Kidney tubule cell (primary cell): ENCODE measurements at places on chromosomes 1 and 21.
A peak's percentile ranks its signal among the peaks of the same experiment; 100 is the strongest.

- DNase-seq = peak; percentile 62
Measured at GRCh38 chr1:110053552-110054428, 16.7 kb downstream of the ALX3 start.

DNA sequence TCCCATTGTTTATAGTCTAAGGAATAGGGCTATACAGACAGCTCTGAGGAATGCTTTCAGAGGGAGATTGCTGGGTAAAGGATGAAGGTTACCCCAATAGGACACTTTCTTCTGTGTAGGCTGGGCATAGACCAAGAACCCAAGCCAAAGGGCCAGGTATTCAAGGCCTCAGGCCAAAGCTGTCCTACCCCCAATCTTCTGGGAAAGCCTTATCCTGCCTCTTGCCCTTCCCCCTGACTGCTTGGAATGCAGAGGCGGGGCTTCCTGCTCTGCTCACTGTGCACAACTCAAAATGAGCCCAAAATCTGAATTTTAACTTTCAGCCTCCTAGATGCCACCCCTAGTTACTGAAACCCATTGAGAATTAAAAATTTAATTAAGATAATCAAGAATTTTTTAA, 2.2 kb downstream of the OR10Z1 start:
- no peak for DNase-seq

DNA sequence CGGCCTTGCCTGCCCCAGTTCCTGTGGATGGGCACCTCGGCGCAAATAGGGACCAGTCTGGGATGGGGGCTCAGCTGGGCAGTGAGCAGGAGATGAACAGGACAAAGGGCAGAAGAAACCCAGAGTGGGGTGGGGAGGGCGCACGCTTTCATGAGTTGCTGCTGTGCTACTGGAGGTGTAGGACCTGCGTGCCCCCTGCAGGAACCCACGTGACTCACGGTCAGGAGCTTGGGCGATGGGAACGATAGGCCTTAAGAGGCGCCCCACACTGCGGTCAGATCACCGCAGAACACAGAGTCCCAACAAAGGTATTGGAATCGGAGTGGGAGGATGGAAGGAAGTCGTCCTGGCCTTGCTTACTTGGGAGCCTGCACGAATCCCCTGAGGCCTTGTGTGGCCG, 17.2 kb downstream of the PRDM15 start:
- no peak for DNase-seq

DNA sequence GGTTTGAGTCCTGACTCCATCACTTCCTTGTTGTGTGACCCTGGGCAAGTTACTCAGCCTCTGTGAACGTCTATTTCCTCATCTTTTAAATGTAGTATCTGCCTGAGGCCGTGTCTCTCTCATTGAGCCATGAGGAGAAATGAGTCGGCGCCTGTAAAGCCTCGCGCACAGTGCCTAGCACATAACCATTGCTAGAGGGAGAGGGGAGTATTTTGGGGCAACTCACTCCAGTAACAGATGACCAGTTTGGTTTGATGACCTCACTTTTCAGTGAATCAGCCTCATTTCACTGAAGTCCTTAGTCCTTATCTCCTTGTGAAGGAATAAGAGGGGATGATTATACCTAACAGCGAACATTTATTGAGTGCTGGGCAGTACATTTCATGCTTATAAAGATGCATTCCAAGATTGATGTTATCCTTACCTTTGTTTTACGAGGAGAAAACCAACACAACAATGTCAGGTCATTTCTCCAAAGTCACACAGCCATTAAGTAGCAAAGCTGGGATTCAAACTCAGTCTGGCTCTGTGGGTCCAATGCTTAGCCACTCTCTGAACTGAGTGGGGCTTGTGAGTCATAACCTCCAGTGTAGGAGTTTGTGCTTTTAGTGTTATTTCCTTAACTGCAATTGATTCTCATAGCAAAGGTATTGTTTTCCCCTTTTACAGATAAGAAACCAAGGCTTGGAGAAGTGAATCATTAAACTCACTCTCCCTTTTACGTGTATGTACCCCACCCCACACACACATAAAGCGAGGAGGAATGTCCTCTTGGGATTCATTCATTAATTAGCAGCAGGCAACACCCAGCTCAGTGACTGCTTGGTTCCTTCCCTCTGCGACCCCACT, 25.9 kb downstream of the KCNC4 start:
- DNase-seq = peak; percentile 97

GRCh38 chr1:215076322-215076721, 6.2 kb upstream of the KCNK2 start:
- DNase-seq = peak; percentile 62

- peak; percentile 30 for DNase-seq
Measured at GRCh38 chr1:159826441-159827101, at the start of gene SLAMF8. SLAMF8 (plus strand) TSS chr1:159826873; CDS start chr1:159826899, 26 bp downstream.

- no peak for DNase-seq
Measured at GRCh38 chr1:30968220-30968971, 59.8 kb upstream of the SDC3 start.

- no peak for DNase-seq
Measured at GRCh38 chr1:85943526-85943925, 213.0 kb downstream of the COL24A1 start.

DNA sequence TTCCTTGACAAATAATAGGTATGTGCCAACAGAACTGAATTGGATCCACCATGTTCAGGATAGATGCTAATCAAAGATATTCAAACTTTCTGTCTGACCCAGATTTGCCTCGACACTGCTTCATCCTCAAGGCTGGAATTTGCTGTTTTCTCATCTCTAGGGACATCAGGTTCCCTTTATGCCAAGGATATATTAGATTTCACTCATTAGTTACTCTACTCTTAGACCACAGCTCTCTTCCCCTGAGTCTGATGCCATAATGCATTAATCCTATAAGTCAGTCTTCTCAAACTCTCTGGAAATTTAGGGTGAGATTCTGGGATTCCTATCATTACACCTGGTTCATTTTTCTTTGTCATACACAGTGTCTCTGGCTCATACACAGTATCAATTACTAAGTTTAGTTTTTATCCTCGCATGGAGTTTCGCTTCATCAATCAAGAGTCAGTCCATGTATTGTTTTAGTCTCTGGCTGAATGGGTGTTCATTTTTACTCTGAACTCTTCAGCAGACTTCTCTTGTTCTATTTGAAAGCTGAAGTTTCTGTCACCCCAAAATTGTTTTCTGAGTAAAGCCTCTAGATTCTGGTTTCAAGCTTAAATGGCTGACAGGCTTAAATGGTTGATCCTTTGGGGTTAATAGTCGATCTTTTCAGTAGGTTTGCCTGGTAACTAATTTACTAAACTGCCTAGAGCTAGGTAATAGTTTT, 9.3 kb upstream of the DCAF6 start:
- DNase-seq = peak; percentile 75

DNA sequence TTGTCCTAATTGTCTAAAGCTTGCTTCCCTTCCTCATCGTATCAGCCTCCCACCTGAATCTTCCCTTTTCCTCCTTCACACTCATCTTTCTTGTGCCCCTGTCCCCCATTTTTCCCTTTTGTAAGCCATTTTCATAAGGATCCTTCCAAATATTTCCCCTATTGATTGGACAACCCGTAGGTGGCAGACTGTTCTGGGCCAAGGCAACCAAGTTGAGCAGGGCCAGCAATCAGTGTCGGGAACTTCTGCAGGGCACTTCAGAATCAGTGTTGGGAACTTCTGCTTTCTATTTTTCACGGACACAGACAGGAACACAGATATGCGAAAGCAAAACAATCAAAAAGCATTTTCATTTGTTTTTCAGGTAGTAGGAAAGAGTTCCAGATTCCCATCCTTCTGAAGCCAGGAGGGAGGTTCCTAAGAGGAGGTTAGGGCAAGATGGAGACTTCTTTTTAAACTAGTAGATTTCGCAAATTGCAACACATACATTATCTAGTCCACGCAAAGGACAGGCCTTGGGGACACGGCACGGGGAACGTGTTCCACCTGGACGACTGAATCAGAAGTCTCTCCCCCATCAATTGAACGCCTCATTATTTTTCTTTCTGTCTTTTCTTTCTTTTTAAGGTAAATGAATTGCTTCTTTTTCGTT, 691 bp upstream of the MPZL1 start:
- DNase-seq = peak; percentile 61

GRCh38 chr21:16741141-16741665, 771.6 kb upstream of the CXADR start:
- no peak for DNase-seq

GRCh38 chr21:15190412-15190811, 125.6 kb upstream of the NRIP1 start:
- DNase-seq = no peak

- DNase-seq = no peak
Measured at GRCh38 chr1:51642739-51643142, 25.8 kb downstream of the OSBPL9 start.

- DNase-seq = no peak
Measured at GRCh38 chr1:247548092-247548491, 842 bp upstream of the GCSAML start.

- DNase-seq = no peak
Measured at GRCh38 chr21:39580744-39581143, 32.0 kb upstream of the B3GALT5 start.

DNA sequence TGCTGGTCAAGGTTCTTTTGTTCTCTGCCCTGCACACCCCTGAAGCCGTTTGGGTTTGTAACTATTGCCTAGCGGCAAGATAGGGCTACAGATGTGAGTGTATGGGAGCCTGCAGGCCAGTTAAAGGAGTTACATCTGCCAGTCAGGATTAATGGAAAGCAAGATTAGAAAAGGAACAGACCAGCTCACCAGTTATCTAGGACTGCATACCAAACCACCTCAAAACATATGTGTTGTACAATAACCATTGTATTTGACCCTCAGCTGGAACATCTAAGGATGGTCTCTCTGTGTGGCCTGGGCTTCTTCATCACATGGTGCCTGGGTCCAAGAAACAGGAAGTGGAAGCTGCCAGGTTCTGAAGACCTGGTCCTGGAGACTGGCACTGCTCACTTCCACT, 52.5 kb upstream of the FBXO28 start:
- no peak for DNase-seq

DNA sequence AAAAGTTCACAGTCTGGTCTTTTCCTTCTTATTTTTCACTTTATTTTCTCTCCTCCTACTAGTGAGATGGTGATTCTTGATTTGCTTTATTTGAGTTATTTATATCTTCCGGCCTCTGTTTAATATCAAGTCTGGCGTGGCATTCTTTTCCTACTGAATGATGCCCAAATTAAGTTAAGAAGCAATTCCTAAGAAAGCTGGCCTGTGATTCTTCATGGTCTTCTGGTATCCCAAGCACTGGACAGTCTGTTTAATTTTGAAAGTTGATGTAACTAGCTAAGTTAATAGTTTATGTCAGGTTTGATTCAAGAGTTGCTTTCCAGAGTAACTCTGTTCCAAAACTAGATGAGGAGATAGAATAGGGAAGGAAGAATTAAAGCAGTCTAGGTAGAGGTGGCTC, 9.2 kb upstream of the ENAH start:
- no peak for DNase-seq

- DNase-seq = peak; percentile 19
Measured at GRCh38 chr1:238242181-238242580, 351.5 kb upstream of the ZP4 start.

DNA sequence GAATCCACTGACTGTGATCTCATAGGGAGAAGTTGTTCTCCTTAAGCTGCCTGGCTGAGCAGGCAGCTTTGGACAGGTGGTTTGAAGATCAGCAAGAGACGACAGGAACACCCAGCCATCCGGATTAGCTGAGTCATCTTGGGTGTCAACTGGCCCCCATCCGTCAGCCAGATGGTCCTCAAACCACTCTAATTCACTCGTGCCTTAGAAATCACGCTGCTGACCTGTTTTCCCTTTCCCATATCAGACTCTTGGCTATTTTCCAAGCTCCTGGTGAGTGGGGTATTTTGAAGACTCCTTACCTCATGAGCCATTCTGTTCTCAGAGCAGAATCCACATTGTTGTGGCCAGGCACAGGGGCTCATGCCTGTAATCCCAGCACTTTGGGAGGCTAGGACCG, 149.1 kb upstream of the L1TD1 start:
- DNase-seq = peak; percentile 44

- DNase-seq = no peak
Measured at GRCh38 chr1:154772056-154772455, 98.0 kb downstream of the KCNN3 start.

GRCh38 chr1:16006552-16007485, 2.8 kb downstream of the SRARP start:
- peak; percentile 39 for DNase-seq

DNA sequence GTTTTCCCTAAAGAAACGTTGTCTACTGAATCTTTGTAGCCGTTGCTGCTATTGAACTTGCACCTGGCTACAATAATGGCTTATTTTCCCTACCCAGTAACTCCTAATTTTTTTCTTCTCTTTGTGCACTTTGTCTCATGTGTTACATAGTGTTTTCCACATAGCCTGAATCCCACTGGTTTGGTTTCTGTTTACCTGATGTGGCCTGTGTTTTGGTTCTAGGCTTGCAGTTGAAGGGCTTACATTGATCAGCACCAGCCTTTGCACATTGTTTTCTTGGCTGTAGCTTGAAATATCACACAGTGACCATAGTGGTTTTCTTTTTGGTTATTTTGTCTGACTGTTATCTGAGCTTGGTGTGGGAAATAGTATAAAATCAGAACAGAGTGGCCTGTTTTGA, 29.5 kb downstream of the ST3GAL3 start:
- DNase-seq = no peak

- DNase-seq = no peak
Measured at GRCh38 chr1:58765441-58765840, 18.4 kb downstream of the JUN start.

- no peak for DNase-seq
Measured at GRCh38 chr1:32470991-32471694, 6.3 kb downstream of the ZBTB8B start.

DNA sequence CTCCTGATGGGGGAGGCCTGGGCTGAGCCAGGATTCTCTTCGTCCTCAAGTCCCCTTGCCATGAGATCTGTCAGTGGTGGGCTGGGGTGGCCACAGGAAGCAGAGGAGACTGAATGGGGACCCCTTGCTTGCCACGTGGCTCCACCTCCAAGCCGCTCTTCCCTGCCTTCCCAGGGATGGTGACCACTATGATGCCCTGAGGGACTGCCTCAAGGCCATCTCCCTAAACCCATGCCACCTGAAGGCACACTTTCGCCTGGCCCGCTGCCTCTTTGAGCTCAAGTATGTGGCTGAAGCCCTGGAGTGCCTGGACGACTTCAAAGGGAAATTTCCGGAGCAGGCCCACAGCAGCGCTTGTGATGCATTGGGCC, 20.9 kb upstream of the TMEM222 start:
- DNase-seq = no peak

DNA sequence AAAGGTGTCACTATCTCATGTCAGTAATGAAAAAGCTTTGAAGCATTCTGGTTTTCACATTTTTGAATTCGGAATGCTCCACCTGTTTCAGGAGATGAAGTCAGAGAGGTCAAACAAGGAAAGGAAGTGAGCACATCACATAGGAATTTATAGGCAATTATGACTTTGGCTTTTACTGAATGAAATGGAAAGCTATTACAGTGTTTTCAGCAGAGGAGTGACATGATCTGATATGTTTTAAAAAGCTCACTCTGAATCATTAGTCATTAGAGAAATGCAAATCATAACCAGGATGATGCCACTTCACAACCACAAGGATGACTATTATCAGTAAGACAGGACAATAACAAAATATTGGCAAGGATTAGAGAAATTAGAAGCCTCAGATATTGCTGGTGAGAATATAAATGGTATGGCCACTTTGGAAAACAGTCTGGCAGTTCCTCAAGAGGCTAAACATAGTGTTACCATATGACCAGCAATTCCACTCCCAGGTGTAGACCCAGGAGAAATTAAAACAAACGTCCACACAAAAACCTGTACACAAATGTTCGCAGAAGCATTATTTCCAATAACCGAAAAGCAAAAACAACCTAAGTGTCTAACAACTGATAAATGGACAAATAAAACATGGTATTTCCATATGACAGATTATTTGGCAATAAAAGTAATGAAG, 7.5 kb downstream of the TAF1A start:
- DNase-seq = peak; percentile 86
